Stimulated activated CD4-positive, alpha-beta T cell treated with anti-CD3 and anti-CD28 coated beads, Interleukin-1b, Interleukin-23, amount 100 ng/mL, for 1 hour (primary cell): ENCODE measurements at places on chromosomes 16 and 17.

DNA sequence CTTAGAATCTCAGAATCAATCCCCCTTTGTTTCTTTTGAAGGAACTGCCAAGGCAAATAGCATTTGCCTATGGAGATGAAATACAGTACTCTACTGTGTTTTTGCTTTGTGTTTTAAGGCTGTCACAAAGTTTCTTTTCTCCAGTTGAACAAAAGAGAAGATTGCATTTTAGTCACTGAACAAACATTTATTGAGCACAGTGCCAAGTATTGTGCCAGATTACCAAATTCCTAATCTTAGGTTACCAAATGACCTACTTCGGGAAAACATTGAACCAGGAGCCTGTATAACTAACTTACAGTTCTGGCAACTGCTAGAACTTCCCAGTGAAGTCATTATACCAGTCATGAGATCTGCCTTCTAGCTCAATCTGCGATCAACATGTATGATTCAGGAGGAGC lies 3.0 kb upstream of the UBB start:
- DNase-seq, result no peak

DNA sequence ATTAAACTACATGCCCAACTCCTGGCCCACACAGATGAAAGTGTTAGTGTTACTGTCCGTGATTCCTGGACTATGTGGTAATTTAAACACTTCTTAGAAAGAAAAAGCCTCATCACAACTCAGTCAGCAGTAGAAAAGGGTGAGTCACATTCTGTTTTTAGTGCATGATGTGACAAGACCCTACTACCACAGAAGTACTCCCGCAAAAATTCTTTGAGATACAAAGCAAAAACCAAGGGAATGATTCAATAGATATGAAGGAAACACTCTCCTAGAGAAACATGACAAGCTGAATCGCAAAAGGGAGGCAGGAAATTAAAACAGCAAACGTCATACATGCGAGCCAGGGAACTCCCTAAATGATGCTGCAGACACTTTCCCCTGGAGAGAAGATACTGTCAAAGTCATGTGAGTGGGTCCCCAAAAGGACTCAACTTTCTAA lies 14.4 kb downstream of the SNN start:
- DNase-seq, result no peak

DNA sequence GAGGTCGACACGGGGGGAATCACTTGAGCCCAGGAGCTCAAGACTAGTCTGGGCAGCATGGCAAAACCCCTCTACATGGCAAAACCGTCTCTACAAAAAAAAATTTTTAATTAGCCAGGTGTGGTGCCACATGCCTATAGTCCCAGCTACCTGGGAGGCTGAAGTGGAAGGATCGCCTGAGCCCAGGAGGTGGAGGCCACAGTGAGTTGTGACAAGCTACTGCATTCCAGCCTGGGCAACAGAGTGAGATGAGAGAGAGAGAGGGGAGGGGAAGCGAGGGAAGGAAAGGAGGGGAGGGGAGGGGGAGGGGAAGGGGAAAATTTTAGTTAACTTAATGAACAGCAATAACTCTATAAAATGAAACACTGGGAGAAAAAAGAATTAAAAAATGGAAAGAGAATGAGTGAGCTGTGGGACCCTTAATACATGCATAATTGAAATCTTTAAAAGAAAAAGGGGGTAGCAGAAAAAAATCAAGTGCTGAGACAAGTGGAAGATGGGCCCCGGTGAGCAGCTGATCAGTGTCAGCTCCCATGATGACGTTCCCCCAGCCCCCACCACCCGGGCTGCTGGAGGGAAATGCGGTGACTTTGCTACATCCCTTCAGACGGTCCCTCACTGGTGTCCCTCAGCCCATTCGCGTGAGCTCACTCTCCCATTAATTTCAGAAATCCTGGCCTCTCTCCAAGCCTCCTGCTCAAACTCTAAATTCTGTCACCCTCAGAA lies 2.7 kb downstream of the ASGR2 start:
- no peak for DNase-seq

DNA sequence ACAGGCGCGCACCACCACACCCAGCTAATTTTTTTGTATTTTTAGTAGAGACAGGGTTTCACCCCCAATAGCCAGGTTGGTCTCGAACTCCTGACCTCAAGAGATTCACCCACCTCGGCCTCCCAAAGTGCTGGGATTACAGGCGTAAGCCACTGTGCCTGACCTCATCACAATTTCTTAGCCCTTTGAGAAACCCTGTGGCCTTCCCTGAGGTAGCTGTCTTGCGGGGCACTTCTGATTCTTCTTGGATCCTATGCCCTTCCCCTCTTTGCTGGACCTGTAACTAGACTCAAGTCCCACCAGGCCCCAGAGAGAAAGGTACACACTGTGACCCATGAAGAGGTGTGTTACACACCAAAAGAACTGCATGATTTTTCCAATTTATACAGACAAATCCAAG lies 13.5 kb upstream of the CETP start:
- no peak for DNase-seq

GRCh38 chr17:50831471-50831928 lies 3.9 kb upstream of the WFIKKN2 start:
- DNase-seq, result no peak

DNA sequence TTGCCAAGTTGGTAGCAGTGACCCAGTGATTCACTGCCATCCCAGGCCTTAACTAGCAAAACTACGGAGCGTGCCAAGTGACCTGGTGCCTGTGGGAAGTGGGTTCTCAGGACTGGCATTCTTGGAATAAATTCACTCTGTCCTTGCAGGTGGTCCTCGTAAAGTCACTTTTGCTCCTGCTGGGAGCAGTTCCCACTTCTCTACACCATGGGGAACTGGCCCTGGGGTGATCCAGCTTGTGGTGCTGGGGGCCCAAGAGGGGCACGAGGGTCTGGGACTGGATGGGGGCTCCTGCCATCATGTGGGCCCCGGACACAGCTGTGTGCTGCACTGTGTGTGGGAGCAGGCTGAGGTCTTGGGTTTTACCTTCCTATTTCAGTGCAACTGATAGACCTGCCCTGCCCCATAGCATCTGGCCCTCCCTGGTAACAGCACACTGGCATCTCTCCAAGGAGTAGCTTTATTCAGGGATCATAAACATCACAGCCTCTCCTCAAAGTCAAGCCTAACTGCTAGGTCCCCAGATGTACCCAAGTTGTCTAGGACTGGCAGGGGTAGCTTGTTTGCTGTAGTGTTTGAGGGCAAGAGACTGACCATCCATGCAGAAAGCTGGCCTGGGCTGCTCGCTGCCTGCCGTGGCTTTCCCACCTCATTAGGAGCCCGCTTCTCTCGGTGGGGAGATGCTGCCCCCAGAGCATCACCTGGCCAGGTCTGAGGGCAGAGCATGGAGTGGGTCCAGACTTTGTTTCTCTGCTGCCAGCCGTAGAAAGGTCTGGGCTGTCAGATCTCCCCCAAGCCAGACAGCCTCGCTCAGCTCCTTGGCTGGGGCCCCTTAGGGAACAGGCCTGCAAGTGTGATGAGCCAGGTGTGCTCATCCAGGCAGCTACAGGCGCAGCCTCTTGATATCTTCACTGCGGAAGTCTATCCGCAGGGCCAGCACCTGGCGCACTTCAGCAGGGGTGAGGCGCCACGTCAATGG lies 26.0 kb downstream of the FCSK start:
- no peak for DNase-seq

DNA sequence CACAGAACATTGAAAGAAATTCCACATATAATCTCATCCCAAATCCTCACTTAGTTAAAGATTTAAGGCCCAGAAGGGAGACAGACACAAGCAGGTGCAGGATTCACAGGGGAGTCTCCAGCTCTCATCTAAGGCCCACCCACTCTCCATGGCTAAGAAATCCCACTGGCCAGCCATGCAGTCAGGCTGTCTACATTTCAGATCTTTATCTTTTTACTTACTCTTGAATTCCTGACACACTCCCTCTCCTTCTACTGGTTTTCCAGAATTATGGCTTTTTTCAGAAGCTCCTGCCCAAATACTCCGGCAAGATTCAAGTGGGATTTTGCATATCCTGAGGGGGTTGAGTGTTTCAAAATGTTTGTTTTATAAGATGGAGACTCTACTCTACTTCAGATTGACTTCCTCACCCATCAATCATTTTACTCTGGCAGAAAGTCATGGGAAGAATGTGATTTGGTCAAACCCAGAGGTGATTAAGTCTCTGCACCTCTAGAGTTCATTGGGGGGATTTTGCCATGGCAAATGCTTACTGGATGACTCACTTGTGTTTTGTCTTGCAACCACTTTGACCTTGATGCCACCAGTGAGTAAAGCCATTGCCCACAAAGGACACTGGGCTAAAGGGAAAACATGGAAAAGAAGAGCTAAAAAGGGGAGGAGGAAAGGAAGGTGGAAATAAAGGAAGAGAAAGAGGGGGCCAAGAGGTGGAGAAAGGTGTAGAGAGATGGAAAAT lies 688.8 kb upstream of the SALL1 start:
- DNase-seq, result no peak

DNA sequence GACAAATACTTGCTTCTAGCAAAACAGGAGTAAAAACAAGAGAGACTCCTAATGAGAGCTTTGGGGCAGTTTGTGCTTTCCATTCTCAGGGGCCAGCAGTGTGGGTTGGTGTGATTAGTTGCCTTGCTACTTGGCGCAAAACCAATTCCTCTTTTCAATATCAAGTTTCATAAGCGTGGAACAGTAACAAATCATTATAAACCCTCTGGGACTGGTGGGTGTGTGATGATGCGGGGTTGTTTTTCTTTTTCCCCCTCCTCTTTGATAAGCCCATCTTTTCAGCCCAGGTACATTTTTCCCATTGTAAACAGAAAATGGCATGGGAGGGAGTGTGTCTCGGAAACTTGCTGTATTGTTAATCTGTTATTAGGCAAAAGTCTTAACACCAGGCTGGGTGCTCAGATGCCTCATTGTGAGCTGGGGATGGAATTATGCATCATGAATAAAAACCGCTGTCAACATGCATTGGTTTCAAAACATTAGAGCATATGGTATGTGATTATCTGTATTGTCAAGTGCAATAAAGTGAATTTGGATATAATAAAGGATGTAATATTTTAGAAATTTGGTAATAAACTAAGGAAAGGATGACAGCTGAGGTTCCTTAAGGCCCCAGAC lies 166.4 kb downstream of the CCDC182 start:
- DNase-seq, result no peak

DNA sequence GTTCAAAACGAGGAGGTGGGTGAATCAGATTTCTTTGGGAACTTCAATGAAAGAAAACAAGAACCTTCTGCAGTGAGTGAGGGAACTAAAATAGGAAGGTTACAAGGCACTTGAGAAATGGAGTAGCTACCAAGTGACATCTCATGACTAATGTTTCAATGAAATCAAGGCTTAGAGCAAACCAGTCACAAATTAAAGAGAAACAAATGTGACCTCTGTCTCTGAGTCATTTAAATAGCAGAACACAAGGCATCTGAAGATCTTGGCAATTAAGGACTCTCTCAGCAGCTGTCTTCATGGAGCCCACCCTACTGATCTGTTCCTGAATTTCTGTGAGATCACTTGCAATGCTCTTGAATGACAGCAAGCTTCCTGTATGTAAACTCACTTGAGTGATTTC lies 109.5 kb downstream of the CDH11 start:
- no peak for DNase-seq

GRCh38 chr17:76480632-76481031 lies 13.2 kb downstream of the AANAT start:
- no peak for DNase-seq
